ENCODE measurements at places on chromosomes 6 and 20.

DNA sequence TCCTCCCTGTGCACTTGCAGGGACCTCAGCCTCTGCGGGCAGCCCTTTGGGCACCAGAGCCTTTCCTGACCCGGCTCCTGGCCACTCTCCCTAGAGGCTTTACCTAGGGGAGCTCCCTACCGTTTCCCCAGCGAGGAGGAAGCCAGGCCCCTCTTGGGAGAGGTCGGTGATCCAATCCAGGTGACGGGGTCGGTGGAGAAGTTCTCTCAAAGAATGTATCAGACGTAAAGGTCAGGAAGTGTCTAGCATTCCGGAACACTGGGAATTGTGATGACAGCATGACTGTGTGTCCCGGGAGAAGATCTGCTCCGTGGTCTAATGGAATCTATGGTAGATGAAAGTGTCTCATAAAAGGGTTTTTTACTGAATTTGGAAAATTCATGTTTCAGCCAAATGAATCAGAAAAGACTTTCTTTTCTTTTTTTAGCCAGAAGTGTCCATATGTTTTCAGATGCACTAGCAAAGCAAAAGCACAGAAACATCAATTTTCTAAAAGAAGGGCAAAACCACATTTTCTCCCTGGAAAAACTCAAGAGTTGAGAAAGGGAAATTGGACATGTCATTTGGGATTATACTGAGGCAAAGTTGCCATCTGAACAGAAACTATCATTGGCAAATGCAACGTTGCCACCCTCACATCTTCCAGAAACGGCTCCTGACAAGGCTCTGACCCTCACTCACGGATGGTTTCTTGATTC is 289.4 kb downstream of the THBS2 start:
- DNase-seq: no peak

GRCh38 chr6:44016131-44016870 is 111.0 kb downstream of the MRPL14 start:
- DNase-seq: no peak

GRCh38 chr20:45044084-45044573 is 56.8 kb downstream of the KCNS1 start:
- DNase-seq: no peak

DNA sequence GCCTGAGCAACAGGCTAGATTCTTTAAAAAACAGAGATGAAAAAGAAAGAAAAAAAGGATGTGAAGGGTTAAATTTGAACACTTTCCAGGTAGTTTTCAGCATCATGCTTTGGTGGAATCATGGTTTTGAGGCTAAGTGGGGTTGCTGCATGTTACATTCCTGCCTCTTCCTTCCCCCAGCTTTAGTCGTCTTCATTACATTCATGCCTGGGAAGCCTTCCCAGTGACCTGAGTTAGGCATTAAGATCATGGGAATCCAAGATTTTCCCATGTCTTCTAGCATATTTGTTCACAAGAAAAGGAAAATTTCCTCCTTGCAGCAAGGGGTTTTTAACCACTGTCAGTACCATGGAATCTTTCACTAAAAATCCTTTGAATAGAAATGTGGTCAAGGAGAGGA is 12.0 kb downstream of the TPX2 start:
- DNase-seq: no peak

Data from mesenteric fat pad (tissue), 1 donor.